ENCODE measurements at places on chromosomes 1 and 21. TPM values are rescaled to one million over a fixed set of nuclear protein-coding genes. Genes with fewer than 3 reads are reported as not detected.

Gene RPTN
- not detected for total RNA-seq

Gene GBP6
- not detected for total RNA-seq

Gene ETNK2
- 4.2 TPM for total RNA-seq

Gene TSPAN1
- not detected for total RNA-seq

Gene PPP1R12B
- 14.6 TPM for total RNA-seq

Gene TCHHL1
- not detected for total RNA-seq

Gene SAMSN1
- not detected for total RNA-seq

Gene CBS
- total RNA-seq, result 109 TPM

Gene ELF3
- not detected for total RNA-seq

Gene DPT
- 11.8 TPM for total RNA-seq

Gene FAM163A
- not detected for total RNA-seq

Gene CNIH3
- 6.4 TPM for total RNA-seq

Gene ARTN
- 0.11 TPM for total RNA-seq

Gene AADACL3
- total RNA-seq, result not detected

Gene CYP4Z1
- total RNA-seq, result not detected

Gene TARBP1
- 61.0 TPM for total RNA-seq

Gene GJB4
- total RNA-seq, result not detected

- DNase-seq, result peak; percentile 86
Observed at GRCh38 chr1:31505911-31506497, 70.3 kb upstream of the TINAGL1 start.

GRCh38 chr21:30518876-30519275 lies 16.9 kb upstream of the KRTAP19-5 start:
- DNase-seq, result no peak

GRCh38 chr1:175297291-175297690 lies 104.7 kb upstream of the KIAA0040 start:
- DNase-seq, result no peak

- no peak for DNase-seq
Observed at GRCh38 chr1:80536461-80536860, 1264.3 kb upstream of the ADGRL2 start.

DNA sequence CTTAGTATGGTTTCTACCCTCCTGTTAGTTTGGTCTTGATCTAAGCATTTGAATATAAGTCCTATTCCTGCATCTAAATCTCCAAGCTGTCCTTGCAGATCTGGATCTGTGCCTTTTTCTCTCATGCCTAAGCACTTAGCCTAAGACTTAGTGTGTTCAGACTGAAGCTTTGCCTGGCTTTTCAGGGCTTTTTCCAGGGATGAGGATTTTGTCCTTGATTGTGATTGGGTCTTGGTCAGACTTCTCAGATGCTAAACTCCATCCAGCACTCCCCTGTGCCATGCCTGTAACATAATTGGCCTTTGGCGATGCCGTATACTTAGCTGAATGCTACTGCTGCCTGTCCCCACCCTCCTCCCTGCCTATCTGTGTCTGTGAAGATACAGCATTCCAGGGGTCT lies 98.1 kb upstream of the NRIP1 start:
- no peak for DNase-seq

DNA sequence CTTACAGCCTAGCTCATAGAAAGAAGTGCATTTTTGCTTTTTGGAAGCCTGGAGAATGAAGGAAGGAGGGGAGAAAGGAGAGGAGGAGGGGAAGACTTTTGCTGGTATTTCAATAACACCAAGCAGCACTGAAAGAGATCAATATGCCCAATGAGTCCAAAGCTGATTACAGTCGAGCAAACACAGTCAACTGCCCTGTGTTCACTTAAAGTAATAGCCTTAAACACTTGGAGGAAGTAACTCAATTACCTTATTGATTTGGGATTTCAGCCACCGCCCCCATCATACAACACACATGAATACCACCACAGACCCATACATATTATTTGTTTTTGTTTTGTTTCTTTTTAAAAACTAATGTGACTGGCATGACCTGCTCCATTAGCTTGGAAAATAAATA lies 23.3 kb upstream of the RXRG start:
- DNase-seq, result no peak

- DNase-seq, result peak; percentile 76
Observed at GRCh38 chr1:235327559-235328270, at the start of gene ARID4B. ARID4B (minus strand) TSS chr1:235328179; CDS start chr1:235326919, 1,260 bp downstream.

- DNase-seq, result no peak
Observed at GRCh38 chr21:44582055-44582454, 1.7 kb upstream of the KRTAP10-5 start.

DNA sequence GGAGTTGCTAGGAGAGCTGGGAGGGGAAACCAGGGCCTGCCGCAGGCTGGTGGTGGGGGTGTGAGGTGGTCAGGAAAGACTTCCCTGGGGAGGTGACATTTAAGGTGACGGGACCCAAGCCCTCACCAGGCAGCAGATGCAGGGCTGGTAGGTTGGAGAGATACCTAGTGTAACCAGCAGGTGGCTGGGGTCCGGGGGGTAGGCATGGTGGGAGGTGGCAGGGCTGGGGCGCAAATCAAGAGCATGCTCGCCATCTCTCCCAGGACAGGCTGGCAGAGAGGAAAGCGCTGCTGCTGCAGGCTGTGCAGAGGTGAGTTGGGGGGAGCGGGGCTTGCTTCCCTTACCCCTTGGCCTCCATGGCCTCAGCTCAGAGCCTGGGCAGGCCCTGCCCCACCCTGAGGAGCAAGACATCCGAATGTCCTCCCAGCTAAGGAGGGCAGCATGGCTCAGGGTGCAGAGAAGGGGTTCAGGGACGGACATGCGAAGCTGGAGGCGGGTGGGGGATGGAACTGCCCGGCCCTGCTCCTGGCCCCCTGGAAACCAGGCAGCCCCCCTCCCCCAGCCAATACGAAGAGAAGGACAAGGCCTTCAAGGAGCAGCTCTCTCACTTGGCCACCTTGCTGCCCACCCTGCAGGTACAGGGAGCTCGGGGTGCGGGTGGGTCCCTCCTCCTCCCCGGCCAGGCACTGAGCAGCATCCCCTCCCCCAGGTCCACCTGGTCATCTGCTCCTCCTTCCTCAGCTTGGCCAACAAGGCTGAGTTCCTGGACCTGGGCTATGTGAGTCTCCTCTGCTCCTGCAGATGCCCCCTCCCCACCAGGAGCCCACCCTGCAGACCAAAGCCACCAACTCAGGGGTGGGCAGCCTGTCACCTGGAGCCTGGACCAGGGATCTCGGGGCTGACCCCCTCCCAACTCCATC lies 4.0 kb downstream of the RNF207 start:
- no peak for DNase-seq

- DNase-seq, result peak; percentile 28
Observed at GRCh38 chr1:102942324-102942723, 166.0 kb downstream of the COL11A1 start.

DNA sequence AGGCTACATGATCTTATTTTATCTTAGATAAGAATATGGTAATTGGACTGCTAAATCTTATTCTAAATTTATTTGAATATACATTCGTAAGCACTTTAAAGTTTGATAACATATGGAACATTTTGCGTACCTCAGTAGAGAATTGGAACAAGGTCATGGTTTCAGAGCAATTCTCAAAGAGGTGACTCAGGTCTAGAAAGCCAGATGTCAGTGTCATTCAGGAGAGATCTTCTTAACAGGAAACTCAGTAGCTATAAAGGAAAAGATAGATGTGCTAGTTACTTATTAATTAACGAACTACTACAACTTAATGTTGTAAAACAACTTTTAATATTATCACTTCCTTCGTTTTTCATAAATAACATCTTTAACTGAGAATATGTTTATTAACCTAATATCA lies 142.5 kb downstream of the USP25 start:
- no peak for DNase-seq

DNA sequence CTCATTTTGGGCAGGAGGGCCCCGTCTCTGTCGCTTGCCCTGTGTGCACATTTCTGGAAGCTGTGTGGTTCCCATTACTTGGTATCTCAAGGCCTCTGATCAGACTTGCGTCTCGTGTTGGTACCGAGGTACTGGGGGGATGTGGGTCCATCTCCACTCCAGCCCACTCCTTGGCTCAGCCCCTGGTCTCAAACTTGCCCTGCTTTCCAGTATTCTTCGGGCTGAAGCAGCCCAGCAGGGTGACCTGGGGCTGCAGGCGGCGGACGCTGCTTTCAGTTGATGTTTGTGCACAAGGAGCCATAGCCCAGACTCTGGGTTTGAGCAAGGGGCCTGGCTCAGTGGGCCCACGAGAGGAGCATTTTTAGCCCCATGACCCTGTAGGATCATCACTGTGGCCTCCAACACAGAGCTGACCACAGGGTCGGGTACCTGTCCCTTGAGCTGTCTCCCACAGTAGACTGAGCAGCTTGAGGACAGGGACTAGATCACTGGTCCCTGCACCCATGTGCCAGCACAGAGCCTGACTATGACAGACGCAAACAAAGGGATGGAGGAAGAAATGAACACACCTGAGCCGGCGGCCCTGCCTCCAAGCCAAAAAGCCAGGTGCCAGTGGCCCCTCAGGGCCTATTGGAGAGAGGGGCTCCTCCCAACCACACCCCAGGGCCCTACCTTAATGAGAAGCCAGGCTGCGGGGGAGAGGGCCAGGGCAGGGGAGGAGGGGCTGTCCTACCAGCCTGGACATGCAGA lies 46.8 kb downstream of the CHD5 start:
- no peak for DNase-seq

- no peak for DNase-seq
Observed at GRCh38 chr1:92619466-92620189, 132.9 kb upstream of the GFI1 start.

GRCh38 chr1:23727362-23727811 lies 15.9 kb upstream of the ELOA start:
- DNase-seq, result peak; percentile 91

- no peak for DNase-seq
Observed at GRCh38 chr21:20970691-20971090, 27.5 kb upstream of the NCAM2 start.

DNA sequence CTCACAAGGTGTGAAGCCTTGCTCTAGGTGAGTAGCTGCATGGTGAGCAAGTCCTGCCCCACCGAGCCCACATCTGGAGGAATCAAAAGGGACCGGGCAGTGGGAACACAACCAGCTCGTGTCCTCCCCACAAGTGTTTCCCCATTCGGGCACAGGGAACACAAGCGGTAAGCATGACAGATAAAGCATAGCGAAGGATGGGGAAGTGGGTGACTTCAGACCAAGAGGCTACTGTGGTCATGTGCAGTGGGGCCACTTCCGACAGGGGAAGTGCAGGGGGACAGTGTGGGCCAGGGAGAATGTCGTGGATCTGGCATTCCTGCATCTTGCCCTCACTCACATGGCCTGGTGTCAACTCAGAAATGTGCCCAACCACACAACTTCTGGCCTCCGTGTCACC lies 306.2 kb downstream of the FAM72C start:
- DNase-seq, result no peak

DNA sequence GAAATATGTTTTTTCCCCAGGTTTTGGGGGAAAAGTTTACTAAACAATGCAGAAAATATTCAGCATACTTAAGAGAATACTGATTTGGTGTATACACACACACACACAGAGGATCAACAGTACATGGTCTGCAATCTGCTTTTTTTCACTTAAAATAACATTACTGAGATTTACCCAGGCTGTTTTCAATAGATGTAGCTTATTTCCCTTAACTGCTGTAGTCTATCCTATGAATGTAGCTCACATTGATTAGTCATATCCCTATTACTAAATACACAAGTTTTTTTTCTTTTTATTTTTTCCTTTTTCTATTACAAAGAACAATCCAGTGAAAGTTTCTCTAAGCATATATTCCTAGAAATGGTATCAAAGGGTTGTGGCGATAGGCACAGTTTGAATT lies 266.7 kb upstream of the GREM2 start:
- peak; percentile 36 for DNase-seq

DNA sequence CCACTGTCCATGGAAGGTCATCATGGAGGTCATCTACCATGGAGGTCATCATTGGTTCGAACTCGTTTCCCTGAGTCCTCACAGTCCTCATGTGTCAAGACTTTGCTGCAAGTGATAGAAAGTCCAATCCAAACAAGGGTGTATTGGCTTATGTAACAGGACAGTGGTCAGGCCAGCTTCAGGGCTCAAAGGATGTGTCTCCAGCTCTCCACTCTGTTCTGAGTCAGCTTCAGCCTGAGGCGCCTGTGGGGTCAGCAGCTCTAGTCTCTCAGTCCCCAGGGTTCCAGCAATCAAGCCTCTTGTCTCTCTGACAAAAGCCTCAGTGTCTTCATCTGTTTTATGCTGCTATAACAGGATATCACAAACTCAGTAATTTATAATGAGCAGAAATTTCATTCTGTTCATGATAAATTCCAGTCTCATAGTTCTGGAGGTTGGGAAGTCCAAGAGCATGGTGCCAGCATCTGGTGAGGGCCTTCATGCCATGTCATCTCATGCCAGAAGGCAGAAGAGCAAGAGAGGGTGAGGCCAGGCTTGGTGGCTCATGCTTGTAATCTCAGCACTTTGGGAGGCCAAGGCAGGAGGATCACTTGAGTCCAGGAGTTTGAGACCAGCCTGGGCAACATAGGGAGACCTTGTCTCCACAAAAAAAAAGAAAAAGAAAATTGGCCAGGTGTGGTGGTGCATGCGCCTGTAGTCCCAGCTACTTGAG lies 19.5 kb downstream of the A3GALT2 start:
- peak; percentile 41 for DNase-seq

- peak; percentile 90 for DNase-seq
Observed at GRCh38 chr21:35084869-35085268, 35.8 kb upstream of the RUNX1 start.

DNA sequence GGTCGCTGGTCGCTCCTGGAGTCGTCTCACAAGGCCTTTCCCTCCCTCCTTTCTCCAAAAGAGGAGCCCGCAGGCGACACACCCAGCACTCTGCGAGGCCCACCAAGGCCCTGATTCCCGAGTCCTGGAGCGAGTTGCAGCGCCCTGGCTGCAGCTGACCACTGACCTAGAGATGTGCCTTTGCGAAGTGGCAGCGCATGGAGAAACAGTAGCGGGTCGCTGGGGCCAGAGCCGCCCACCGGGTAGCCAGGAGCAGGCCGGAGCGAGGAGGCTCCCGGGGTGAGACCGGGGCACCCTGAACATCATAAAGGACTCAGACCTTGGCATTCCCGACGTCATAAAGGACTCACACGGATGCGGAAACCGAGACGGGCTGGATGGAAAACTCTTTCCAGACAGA lies 10.3 kb upstream of the NBPF11 start:
- no peak for DNase-seq

GRCh38 chr1:8274352-8274751 lies 43.6 kb upstream of the SLC45A1 start:
- DNase-seq, result no peak

GRCh38 chr1:226951286-226952117 lies 11.4 kb downstream of the COQ8A start:
- DNase-seq, result no peak

GRCh38 chr1:229480495-229480894 lies 27.6 kb downstream of the NUP133 start:
- DNase-seq, result no peak

Measured in GM23248 (cell line).